ENCODE measurements at places on chromosomes 7 and 10.

DNA sequence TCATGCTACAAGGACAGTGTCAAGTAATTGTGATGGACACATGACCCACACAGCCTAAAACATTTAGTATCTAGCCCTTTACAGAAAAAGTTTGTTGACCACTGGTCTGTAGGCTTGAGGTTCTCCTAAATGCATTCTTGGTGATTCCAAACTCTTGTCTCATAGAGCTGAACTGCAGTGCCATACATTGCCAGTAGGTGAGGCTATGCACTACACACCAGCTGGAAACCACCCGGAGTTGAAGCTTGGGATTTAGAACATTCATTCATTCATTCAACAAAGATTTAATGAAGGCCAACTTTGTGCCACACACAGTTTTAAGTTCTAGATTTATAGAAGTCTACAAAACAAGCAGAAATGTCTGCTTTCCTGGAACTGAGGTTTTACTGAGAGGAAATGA is 77.3 kb upstream of the TCF7L2 start:
- DNase-seq = no peak

DNA sequence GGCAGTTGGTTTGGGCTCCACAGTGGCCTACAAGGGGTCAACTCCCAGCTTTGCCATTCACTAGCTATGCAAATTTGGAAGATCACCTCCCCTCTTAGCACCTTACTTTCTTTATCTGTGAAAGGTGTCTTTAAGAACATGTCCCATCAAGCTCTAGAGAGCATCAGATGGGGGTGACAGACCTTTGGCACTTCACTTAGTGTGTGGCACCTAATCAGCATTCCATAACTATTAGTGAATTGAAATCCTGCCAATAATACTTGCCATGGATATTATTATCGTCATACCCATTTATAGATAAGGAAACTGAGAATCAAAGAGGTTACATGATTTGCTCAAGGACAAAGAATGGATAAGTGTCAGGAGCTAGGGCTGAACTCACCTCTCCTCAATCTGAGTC is 51.9 kb downstream of the PLPP4 start:
- DNase-seq = no peak

- no peak for DNase-seq
Observed at GRCh38 chr10:119149729-119150128, 15.8 kb downstream of the SFXN4 start.

DNA sequence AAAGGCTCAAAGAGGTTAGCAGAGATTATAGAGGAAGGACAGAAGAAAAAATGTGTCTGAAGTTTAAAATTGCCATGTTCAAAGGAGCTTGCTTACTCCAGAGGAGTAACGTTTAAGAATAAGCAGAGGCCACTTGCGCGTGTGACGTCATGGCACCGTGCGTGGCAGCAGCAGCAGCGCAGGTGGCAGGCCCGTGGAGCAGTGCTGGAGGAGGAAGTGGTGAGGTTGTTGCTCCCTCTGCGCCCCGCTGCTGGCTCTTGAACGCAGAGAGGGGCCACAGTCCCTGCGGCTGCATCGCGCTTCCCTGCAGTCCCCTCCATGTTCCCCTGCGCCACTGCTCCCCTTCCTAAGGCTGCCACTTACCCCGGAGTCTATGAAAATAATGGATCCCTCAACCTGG is 37.5 kb downstream of the GDI2 start:
- DNase-seq = no peak

GRCh38 chr7:65251851-65252620 is 121.6 kb upstream of the ZNF92 start:
- no peak for DNase-seq

GRCh38 chr10:5068274-5068984 is 25.8 kb upstream of the AKR1C3 start:
- no peak for DNase-seq

- DNase-seq = no peak
Observed at GRCh38 chr7:68833422-68833821, 764.9 kb upstream of the AUTS2 start.

- DNase-seq = no peak
Observed at GRCh38 chr7:139078399-139078798, 31.1 kb downstream of the ZC3HAV1 start.

DNA sequence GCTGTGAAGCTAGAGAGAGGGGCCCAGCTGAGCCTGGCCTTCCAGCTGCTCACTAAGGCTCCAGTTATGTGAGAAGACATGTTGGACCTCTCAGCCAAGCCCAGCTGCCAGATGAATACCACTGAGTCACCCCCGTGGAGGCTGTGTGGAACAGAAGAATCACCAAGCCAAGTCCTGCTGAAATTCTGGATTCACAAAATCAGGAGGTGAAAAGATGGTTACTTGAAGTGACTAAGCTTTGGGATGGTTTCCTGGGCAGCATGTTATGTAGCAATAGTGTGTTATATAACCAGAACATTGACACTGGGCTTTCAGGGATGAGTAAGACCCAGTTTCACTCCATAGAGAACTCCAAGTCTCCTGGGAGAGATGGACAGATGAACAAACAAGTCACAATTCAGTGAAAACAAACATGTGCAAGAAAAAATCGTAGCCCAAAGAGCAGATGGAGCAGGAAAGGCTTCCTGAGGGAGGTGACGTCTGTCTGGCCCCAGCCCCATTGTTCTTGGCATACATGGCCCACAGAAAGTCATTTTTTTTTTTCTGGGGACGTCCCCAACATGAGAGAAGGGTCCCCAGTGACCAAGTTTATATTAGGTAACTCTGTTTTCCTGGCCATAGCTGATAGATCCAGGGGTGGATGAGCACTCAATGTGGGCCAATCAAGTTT is 64.1 kb upstream of the PDZD8 start:
- no peak for DNase-seq

DNA sequence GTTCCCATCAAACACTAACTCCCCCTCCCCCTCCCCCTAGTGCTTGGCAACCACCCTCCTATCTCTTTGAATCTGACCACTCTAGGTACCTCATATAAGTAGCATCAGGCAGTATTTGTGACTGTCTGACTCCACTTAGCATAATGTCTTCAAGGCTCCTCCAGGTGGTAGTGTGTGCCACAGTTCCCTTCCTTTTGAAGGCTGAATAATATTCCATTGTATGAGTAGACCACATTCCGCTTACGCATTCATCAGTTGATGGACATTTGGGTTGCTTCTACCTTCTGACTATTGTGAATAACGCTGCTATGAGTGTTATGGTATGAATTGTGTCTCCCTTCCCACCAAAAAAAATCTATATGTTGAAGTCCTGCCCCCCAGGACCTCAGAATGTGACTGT is 89.6 kb downstream of the PRKAG2 start:
- DNase-seq = no peak

DNA sequence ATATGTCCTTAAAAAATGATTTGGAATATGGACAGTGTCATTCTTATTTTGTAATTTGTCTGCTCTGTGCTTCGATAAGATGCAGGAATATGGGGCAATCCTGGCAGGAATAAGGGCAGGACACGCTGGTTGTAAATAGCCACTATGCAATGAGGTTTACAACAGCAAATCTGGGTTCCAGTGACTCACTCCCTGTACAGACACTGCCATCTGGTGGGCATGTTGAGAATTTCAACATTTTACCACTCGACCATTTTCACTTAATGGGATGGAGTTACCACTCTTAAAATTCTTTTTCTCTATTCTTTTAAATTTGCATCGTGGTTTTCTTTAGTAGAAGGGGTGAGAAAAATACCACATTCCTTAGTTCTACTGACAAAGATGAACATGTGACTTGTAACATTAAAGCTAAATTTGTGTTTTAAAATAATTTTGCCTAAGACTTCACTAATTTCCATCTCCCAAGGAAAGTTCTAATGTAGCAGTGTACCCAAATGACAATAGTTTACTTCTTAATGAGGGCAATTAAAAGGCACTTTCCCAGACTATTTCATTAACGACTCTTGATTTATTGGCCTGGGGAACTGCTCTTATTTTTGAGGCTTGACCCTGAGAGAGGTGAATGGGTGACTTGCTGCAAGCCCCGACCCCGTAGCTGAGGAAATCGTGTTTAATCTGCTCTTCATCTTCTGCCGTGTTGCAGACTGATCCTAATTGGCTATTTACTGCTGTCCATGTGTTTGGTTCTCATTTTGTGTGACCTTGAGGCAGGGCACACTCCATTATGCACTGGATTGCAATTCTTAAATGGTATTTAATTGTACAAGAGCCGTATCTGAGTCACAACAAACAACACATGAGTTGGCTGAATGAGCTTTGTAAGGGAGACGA is 173.6 kb upstream of the IMMP2L start:
- DNase-seq = no peak

DNA sequence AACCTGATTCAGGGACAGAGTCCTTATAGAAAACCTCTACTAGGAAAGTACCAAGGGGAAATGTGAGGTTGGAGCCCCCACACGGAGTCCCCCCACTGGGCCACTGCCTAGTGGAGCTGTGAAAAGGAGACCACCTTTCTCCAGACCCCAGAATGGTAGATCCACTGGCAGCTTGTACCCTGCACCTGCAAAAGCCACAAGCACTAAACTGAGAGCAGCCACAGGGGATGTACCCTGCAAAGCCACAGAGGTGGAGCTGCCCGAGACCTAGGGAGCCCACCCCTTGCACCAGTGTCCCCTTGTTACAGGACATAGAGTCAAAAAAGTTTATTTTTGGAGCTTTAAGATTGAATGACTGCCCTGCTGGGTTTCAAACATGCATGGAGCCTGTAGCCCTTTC is 87.2 kb upstream of the KCNMA1 start:
- no peak for DNase-seq

GRCh38 chr7:108002726-108003598 is at the start of gene LAMB1:
Gene LAMB1, minus strand, starts transcription at chr7:108003161. Its CDS starts 276 bp downstream, at chr7:108002885.
- DNase-seq = no peak

- no peak for DNase-seq
Observed at GRCh38 chr10:8700689-8701088, 646.2 kb downstream of the GATA3 start.

DNA sequence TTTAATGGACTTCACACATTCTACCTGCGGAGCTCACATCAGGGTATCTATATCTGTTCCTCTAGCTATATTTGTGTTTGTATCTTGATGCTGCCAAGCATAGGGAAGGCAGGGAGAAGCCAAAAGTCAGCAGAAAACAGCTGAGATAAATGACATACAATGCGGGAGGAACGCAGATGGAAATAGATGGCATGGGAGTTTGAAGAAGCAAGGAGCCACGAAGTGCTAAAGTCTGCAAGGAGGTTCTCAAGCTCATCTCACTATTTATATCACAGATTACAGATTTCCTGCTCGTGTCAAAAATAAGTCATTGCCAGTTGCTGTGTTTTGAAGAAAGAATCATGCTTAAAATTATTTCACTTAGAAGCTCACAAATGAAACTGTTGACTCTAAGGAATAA is 180.5 kb downstream of the DPP6 start:
- no peak for DNase-seq

- DNase-seq = no peak
Observed at GRCh38 chr7:101676956-101677355, 47.9 kb upstream of the MYL10 start.

DNA sequence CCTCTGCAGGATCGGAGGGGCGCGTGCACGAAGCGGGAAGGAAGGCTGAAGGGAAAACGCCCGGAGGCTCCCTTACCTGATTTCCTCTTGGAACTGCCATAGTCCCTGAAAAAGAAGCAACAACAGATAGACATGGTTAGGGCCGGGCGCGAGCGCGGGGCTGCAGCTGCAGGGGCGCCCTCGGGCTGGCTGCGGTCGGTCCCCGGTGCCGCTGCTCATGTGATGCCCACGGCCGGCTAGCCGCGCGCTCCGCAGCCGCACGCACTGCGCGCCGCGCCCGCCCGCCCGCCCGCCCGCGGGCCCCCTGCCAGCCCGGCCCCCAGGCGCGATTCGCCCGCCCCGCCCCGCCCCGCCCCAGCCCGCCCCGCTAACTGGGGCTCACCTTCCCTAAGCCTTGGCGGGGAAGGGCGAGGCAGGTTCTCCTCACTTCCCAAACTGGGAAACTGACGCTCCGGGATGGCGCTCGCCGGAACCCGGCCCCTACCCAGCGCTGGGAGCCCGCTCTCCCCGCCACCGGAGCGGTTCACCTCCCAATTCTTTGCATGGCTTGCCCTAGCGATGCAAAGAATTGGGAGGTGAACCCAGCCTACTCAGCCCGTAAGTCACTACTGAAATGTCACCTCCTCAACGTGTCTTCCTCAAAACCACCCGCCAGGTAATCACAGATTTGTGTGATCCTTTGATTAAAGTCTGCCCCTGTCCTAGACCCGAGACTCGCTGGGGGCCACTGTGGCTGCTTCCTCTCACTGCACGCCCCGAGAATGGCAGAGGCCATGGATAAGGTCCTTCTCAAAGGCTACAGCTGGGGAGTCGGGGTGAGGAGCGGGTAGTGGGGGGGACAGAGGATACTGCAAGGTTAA is 162.2 kb downstream of the SH3PXD2A start:
- no peak for DNase-seq

- DNase-seq = no peak
Observed at GRCh38 chr10:20748551-20748950, 148.6 kb downstream of the NEBL start.

DNA sequence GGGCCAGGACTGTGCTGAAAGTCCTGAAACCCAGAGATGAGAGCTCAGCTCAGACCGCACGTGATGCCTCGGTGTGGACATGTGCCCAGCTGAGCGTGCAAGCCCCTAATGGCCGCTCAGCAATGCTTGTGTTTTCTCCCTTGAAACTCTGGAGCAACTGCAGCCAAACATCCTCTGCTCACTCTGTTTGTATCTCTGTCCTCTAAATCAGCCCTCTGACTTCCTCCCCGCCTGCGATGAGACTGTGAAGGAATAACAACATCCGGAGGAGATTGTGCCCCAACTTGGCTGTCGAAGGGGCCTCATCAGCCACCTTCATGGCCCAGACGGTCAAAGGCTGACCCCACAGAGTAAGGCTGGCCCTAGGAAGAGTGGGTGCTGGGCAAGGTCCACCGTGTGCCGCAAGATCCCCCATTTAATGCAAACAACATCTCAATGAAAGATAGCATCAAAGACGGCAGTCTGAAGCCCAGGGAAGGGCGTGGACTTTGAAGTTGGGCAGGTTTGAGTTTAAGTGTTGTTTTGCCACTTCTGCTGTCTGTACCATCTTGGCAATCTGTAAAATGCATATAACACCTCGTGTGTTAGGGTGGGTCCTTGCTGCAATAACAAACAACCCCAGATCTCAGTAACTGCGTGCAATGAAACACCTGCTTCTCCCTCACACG is 39.9 kb downstream of the CALML3 start:
- DNase-seq = no peak
